Glutamatergic neuron (in vitro differentiated cells): ENCODE measurements at places on chromosomes 1 and 21.
A peak's percentile ranks its signal among the peaks of the same experiment; 100 is the strongest.

GRCh38 chr1:70210820-70211219, 5.4 kb upstream of the LRRC40 start:
- no peak for DNase-seq

GRCh38 chr21:45072738-45073300, 1.6 kb upstream of the ADARB1 start:
- DNase-seq = no peak

- no peak for DNase-seq
These were observed 165.4 kb upstream of the DPT start for GRCh38 chr1:168894397-168894903.

- peak; percentile 91 for DNase-seq
These were observed 101.3 kb downstream of the IER5 start for GRCh38 chr1:181189691-181190363.

DNA sequence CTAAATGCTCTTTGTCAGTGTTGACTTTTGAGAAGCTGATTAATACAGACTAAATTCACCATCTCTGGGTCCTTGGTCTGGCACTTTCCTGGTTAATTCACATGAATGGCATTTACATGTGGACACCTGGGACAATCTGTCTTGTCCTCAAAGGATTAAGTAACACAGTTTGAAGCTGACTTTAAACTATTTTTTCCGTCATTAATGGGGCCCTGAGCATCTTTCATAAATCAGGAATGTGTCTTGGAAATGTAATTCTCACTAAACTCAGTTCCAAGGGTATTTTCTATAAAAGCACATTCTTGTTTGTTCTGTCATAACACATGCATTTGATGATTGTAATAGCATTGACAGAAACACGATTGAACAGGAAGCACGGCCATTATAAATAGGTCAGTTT, 26.7 kb upstream of the NBL1 start:
- no peak for DNase-seq

DNA sequence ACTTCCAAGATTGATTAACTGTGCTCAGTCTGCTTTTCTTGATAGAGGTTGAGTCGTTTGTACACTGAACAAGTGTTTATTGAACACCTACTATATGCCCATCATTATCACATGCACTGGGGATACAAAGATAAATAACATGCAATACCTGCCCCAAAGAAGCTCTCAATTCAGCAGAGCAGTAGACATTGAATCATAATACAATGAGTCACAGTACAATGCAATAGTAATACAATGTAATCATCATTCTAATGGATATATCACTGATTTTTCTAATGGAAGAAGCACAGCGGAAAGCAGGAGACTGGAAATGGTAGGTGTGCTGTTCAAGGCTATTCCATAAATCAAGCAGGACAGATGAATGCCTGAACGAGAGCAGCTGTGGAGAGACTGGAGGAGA, 3.7 kb upstream of the SEC16B start:
- no peak for DNase-seq

DNA sequence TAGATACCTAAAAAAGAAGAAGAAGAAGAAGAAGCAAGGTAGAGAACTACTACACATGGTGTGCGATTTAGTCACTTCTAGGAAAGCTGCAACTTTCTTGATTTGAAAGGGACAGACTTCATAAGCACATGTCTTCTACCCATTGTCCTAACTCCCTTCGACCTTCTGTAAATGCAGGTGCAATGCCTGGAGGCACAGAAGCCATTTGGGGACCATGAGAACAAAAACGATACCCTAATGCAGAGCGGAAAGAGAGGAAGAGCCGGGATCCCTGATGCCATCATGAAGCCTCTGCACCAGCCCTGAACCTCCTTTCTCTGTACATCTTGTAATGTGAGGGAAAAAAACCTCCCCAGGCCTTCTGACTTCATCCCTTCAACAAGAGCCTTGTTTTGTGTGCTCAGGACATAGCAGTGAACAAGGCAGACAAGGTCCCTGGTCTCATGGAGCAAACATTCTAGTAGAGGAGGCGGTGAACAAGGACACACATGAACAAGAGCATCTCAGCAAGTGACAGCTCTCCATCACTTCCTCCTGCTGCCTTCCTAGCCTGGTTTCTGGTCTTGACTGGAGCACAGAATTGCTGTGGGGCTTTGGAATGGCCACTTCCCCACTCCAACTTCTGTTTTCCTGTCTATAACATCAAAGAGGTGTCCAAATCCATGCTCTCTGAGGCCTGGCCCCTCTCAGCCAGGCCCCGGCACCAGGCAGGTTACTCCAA, 5.5 kb upstream of the LAPTM5 start:
- DNase-seq = no peak

DNA sequence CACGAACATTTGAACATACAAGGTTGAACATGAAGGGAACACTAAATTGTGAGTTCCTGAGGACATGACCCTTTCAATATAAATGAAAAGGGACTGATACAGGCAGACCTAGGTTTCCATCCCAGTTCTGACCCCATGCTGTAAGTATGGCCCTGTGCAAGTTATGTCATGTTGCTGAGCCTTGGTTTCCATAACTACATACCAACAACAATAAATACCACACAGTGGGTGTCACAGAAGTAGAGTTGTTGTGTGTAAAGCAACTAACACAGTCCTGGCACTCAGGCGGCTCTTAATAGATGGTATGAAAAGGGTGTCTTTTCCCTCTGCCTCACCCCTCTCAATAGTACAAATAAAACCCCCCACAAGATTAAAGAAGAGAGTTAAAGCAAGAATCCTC, 140.8 kb downstream of the LMX1A start:
- no peak for DNase-seq

DNA sequence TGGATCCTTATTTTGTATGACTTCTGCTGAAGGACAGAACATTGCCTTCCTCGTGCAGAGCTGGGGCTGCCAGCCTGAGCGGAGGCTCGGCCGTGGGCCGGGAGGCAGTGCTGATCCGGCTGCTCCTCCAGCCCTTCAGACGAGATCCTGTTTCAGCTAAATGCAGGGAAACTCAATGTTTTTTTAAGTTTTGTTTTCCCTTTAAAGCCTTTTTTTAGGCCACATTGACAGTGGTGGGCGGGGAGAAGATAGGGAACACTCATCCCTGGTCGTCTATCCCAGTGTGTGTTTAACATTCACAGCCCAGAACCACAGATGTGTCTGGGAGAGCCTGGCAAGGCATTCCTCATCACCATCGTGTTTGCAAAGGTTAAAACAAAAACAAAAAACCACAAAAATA, 27.5 kb upstream of the KDM4A start:
- DNase-seq = no peak

DNA sequence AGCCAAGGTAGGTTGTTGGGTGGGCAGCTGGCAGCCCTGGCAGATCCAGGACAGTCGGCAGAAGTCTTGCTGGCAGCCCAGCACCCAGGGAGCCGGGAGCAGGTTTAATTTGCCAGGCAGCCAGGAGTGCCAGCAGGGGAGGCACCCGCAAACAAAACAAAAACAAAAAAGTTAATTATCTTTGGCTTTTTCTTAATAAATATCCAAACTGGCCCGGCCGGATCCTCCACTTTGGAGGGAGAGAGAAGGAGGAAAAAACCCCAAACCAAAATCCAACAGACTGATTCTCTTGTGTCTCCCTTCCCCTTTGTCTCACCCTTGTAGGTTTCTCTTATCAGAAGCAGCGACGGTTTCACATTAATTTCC, 97.0 kb downstream of the CASZ1 start:
- no peak for DNase-seq

DNA sequence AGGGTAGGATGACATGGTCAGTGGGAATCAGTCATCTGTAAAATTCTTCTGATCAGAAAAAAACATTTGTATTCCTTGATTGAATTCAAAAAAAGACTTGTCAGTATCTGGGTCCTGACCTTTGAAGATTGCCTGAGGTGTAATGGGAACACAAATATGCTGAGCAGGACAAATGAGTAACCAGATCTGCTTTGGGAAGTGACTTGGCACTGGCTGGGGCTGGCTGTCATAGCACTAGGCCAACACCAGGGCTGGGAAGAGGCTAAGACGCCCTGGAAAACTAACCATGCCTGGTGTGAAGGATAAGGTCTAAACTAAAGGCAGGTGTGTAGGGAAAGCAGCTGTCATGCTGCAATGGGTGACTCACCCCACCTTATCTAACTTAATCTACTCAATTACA, 452.9 kb upstream of the BEND5 start:
- peak; percentile 19 for DNase-seq

DNA sequence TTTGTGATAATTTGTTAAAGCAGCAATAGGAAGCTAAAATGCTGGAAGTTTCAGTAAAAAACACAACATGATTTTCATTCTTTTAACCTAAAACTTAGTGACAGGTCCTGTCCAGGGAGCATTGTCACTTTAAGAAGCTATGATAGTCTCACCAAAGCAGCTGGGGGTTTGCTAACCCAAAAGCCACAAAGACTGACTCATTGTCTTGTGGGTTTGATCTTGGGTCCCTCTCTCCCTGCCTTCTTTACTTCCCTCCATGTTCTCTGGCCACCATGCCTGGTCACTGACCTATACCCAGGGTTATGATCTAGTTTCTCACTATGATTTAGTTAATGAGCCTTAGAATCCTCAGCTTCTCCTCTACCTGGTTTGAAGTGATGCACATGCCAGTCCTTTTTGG, 213.5 kb upstream of the PTGFR start:
- no peak for DNase-seq
